ENCODE measurements at places on chromosomes 5 and 9. TPM values are rescaled to one million over a fixed set of nuclear protein-coding genes. Genes with fewer than 3 reads are reported as not detected.

DNA sequence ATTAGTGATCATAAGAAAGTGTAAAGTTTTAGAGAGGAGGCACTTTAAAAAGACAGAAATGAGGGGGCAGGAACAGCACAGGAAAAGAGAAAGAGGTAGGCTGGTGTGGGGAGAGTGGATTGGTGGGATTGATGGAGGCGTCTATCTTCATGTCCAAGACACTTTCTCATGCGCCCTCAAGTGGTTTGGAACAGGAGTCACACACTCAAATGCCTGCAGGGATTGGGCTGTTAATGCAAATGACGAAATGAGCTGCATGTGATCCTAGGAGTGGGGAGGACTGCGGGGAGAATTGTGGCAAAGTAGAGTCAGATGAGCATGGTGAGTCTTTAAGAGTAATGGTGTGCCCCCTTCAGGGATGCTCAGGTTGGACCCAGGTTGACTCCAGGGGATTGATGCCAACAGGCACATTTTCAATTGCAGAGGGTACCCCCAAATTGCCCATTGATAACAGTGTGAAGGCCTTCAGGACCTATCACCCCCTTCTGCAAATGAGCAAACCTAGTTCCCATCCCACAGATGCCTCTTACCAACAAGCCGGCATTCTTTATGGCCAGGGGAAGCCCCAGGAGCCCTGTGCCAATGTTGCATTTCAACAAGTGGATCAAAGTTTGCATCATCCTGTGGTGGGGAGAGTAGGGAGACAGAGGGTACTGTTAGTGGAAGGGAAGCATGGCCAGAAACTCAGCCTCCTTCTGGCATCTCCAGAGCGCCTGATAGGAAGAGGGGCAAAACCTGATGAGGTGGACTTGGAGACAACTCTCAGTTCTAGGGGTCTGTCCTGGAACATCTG, 5.3 kb downstream of the SLC36A3 start:
- no peaks in the 10 kb centered on the region for H3K4me1 ChIP-seq
- DNase-seq = no peak
- H3K36me3 ChIP-seq = no peaks in the 10 kb centered on the region
- peaks cover 7% of the 10 kb centered on the region for H3K27me3 ChIP-seq
- no peak overlapping the region for H3K4me3 ChIP-seq
- no peak overlapping the region for H3K27ac ChIP-seq

Gene FOXD4
- not detected for total RNA-seq

DNA sequence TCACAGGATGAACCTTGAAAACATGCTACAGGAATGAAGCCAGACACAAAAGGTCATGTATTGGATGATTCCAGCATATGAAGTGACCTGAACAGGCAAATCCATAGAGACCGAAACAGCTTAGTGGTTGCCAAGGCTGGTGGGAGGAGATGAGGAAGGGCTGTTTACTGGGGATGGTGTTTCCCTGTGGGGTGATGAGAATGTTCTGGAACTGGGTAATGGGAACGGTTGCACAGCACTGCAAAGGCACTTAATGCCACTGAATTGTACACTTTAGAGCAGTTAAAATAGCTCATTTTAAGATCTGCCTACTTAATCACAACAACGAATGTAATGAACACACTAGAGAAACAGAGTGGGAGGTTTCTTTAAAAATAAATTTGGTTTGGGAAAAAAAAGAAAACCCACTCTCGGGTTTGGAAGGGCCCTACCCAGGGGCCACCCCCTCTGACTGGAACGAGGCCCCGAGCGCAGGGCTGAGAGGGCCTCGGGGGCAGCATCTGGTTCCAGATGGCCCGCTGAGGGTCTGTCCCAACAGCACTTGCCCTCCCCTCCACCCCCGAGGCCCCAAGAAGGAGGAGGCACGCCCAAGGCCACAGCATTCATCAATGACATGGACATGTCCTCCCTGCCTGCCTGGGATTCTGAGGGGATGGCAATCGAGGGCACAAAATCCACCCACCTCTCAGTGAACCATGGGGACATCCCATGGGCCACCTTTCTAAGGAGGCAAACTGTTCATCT, 31.7 kb downstream of the SARDH start:
- H3K27me3 ChIP-seq = no peaks in the 10 kb centered on the region
- DNase-seq = no peak
- no peak overlapping the region for H3K4me3 ChIP-seq
- peaks cover 34% of the 10 kb centered on the region for H3K4me1 ChIP-seq
- peak overlapping the region; percentile 92 for H3K27ac ChIP-seq
- no peaks in the 10 kb centered on the region for H3K36me3 ChIP-seq

GRCh38 chr5:117713585-117714198, 1139.1 kb upstream of the SEMA6A start:
- H3K4me3 ChIP-seq = no peak overlapping the region
- no peak for DNase-seq
- H3K36me3 ChIP-seq = peaks cover 14% of the 10 kb centered on the region
- no peaks in the 10 kb centered on the region for H3K4me1 ChIP-seq

DNA sequence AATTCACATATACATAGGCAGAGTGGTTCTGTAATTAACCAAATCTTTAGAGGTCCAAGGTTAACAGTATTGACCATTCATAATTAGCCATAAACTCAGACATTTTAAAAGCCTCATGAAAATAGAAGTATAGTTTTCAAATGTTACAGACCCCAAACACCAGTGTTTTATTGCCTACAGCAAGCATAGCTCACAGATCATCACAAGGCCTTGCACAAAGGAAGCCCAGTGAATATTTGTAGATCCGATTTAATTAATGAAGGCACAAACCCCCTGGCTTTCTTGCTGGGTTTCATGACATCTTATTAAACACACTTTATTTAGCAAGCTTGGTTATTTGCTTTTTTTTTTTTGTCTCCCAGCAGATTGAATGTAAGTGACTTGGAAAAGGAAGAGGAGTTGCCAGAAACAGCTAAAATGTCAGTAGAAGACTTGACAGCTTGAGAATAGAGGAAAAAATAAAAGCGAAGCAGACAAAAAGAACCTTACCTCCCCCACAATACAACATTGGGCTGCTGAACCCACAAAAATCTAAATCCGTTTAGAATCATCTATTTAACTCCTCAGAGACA, 283.9 kb upstream of the TNC start:
- no peaks in the 10 kb centered on the region for H3K36me3 ChIP-seq
- DNase-seq = no peak
- H3K27me3 ChIP-seq = peaks cover 15% of the 10 kb centered on the region
- no peaks in the 10 kb centered on the region for H3K4me1 ChIP-seq

Gene LCN15
- total RNA-seq = not detected

DNA sequence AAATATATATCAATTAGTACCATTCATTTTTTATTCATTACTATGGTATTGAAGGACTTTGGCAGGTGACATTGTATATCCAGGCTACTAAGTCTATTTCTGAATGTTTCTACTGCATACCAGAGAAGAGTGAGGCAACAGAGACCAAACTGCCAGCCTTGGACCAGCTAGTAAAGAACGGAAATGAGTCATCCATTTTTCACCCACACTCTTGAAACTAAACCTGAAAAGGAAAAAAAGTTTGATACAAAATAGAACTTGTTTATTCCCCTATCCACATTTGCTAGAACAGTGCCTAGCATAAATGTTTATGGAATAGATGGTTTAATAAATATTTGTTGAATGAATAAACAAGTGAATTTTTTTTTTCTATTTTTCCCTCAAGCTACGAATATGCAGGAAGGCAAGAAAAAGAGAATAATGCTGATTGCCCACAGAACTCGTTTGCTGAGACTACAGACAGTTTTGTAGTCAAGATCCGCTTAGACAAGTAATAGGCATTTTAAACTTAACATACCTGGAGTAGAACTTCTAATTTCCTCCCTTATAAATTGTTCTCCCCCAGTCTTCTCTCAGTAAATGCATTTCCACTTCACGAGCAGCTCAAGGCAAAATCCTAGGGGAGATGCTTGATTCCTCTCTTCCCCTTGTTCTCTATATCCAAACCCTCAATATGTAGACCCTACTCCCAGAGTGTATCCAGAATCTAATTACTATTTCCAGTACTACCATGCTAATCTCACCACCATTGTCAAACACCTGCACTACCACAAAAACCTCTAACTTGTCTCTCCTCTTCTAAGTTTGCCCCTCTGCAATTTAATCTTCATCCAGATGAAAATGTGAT, 146.2 kb upstream of the RASA1 start:
- peak overlapping the region; percentile 32 for H3K4me3 ChIP-seq
- no peaks in the 10 kb centered on the region for H3K36me3 ChIP-seq
- no peaks in the 10 kb centered on the region for H3K27me3 ChIP-seq
- H3K4me1 ChIP-seq = peaks cover 36% of the 10 kb centered on the region

Gene PRUNE2
- total RNA-seq = not detected

DNA sequence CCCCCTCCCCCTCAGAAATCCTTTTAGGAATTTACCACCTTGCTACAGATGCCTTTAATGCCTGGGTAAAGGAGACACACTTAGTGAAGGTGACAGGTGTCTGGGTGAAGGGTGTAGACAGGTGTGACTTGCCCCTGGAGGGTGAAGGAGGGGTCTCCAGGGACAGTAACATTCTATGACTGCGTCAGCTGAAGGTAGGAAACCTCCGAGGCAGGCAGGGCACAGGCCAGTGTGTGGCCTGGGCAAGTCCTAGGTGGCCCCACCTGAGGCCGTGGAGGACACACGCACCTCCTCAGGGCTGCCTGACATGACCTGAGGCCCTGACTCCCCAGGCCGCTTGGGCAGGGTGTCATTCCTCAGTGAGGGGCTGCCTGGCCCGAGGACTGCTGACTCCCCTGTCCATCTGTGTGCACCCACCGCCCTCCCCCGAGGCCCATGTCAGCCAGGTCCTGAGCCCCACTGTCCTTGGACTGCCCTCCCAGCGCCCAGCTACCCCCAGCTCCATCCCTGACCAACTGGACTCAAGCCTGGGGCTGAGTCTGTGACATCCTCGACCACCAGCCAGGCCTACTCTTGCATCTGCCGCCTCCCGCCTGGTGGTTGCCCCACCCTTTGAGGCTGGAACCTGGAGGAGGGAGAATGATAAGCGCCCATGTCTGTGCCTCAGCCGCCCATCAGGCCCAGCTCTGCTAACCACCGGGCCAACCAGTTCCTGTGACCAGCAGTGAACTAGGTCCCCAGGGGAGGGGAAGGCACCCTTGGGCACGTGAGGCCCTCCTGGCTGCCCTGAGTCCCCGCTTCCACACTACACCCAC, 18.4 kb downstream of the CARD19 start:
- DNase-seq = no peak
- H3K36me3 ChIP-seq = peaks cover 29% of the 10 kb centered on the region
- peak overlapping the region; percentile 65 for H3K27ac ChIP-seq
- no peaks in the 10 kb centered on the region for H3K27me3 ChIP-seq
- H3K4me1 ChIP-seq = peaks cover 11% of the 10 kb centered on the region

DNA sequence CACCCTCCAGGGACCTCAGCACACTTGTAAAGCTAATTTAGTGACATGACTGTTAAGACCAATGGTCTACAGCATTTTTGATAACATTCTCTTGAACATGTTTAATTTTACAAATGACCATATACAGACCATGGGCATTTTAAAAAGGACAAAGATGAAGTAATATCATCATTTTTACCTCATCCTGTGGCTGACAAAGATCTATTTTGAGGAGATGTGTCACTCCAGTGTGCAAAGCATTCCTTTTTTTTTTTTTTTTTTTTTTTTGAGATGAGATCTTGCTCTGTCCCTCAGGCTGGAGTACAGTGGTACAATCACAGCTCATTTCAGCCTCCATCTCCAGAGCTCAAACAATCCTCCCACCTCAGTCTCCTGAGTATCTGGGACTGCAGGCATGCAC, 118.2 kb upstream of the TBC1D2 start:
- DNase-seq = no peak
- peaks cover 5% of the 10 kb centered on the region for H3K4me1 ChIP-seq
- peaks cover 8% of the 10 kb centered on the region for H3K27me3 ChIP-seq
- no peak overlapping the region for H3K27ac ChIP-seq
- H3K36me3 ChIP-seq = no peaks in the 10 kb centered on the region

DNA sequence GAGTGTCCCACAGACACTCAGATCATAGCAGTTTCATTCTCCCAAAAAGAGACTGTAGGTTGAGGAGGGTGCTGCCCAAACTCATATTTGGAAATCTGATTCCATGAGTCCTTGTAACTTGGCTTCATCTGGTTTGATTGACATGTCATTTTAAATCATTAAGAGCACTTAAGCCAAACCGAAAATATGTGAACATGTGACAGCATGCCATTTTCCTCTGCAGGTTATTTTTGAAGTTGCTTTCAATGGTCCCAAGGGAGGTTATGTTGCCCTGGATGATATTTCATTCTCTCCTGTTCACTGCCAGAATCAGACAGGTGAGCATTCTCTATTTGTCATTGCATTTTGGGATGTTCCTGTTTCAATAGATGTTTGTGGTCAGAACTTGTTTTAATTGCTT, 87.6 kb downstream of the MAMDC2 start:
- no peak for DNase-seq
- no peaks in the 10 kb centered on the region for H3K36me3 ChIP-seq
- H3K4me1 ChIP-seq = no peaks in the 10 kb centered on the region
- no peaks in the 10 kb centered on the region for H3K27me3 ChIP-seq
- no peak overlapping the region for H3K4me3 ChIP-seq

DNA sequence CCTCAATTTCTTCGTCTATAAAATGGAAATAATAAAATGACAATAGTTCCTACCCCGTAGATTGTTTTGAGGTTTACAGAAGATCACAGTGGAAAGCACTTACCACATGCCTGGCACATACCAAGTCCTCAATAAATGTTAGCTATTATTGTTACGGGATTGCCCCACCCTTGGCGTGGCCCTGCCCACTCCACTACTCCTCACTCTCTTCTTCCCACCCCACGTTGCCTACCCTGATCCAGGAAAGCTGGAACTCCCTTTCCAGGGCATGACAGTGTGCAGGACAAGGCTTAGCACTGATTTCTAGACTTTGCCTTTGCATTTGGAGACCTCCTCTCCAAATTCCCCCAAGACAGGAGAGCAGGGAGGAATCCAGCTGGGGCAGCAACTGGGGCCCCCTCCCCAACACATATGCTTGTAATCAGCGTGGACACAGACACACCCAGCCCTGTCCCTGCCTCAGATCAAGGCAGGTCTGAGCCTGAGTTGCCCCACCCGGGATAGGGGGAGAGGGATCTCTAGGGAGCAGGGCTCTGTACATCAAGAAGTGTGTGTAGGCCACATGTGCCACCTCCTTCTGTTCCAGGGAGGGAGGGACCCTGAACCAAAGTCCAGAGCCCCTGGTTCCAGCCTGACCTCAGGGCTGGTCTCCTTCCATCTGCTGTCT, 6.7 kb downstream of the SLC4A9 start:
- no peaks in the 10 kb centered on the region for H3K27me3 ChIP-seq
- peaks cover 7% of the 10 kb centered on the region for H3K4me1 ChIP-seq
- no peaks in the 10 kb centered on the region for H3K36me3 ChIP-seq
- no peak for DNase-seq
- H3K27ac ChIP-seq = no peak overlapping the region

GRCh38 chr9:4788703-4789102, 4.0 kb upstream of the RCL1 start:
- H3K4me3 ChIP-seq = no peak overlapping the region
- peaks cover 14% of the 10 kb centered on the region for H3K27me3 ChIP-seq
- no peaks in the 10 kb centered on the region for H3K36me3 ChIP-seq
- no peak for DNase-seq

Gene FGF10
- total RNA-seq = not detected

Gene SERF1A
- 17.1 TPM for total RNA-seq

GRCh38 chr5:149268928-149269557, 2.6 kb upstream of the AFAP1L1 start:
- no peaks in the 10 kb centered on the region for H3K36me3 ChIP-seq
- peaks cover 22% of the 10 kb centered on the region for H3K27me3 ChIP-seq
- peak; percentile 68 for DNase-seq

GRCh38 chr5:180394031-180394636, 41.0 kb upstream of the GFPT2 start:
- H3K27me3 ChIP-seq = no peaks in the 10 kb centered on the region
- H3K36me3 ChIP-seq = no peaks in the 10 kb centered on the region
- H3K4me3 ChIP-seq = no peak overlapping the region
- no peaks in the 10 kb centered on the region for H3K4me1 ChIP-seq

- DNase-seq = no peak
- no peak overlapping the region for H3K4me3 ChIP-seq
- H3K27ac ChIP-seq = no peak overlapping the region
- H3K36me3 ChIP-seq = no peaks in the 10 kb centered on the region
- H3K27me3 ChIP-seq = peaks cover 8% of the 10 kb centered on the region
These were observed 304.8 kb upstream of the TLE4 start for GRCh38 chr9:79266986-79267385.

Data from naive thymus-derived CD8-positive, alpha-beta T cell (primary cell).